NCI-H510A (cell line): ENCODE measurements at places on chromosomes 6 and 20.

DNA sequence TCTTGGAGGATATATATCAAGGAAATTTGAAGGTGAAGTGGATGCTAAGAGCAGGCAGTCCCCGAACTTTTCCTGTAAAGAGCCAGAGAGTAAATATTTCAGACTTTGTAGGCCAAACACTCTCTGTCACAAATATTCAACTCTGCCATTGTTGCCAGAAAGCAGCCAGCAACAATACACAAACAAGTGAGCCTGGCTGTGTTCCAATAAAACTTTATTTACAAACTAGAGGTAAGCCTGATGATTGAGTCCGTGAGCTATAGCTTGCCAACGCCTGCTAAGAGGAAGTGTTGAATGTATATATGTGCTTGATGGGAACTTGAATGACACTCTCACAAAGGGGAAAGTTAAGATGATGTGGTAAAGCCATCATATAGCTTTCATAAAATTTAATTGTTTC, 166.0 kb upstream of the PLN start:
- no peak for DNase-seq

- DNase-seq = no peak
Measured at GRCh38 chr6:2101213-2101612, 144.2 kb downstream of the GMDS start.

DNA sequence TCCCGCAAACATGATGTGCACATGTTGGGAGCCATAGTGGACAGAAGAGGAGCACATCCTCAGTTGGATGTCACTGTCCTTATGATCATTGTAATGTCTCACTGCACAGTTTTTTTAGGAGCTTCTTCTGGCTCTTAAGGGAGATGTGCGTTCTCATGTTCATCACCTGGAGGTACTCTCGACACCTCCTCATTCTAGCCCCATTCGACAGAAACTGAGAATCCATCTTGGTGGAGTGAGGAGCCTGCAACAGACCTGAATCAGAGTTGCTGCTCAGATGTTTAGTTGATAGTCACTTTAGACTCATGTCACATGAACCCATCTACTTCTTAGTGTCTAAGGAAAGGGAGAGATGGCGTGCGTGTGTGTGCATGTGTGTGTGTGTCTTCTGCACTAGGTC, 2.3 kb upstream of the BMP6 start:
- no peak for DNase-seq

DNA sequence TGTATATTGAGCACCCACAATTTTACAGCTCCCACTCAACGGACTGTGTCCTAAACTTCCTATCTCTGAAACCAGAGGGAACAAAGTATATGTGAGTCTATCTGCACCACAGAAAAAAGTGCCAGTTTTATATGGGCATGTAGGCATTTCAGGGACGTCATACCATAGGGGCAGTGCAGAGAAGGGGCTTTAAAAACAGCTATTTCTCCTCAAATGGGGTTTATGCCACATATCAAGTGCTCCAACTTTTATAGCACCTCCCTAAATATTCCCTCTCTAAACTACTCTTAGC, 28.9 kb upstream of the ASF1A start:
- no peak for DNase-seq

DNA sequence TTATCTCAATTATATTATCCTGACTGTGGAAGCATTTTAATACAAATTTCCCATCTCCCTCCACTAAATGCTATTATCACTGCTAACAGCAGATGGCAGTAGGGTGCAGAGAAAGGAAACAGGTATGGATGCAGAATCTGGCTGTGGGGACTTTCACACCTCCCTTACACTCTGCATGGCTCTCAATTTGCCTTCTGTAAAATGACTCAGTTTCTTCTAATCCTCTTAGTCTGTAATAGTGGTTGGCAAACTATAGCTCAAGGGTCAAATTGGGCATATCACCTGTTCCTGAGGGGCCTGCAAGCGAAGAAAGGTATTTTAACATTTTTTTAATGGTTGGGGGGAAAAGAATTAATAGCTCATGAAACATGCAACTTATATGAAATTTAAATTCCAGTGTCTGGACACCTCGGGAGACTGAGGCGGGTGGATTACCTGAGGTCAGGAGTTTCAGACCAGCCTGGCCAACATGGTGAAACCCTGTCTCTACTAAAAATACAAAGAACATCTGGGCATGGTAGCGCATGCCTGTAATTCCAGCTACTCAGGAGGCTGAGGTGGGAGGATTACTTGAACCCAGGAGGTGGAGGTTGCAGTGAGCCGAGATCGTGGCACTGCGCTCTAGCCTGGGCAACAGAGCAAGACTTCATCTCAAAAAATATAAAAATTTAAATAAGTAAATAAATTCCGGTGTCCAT, 83.5 kb downstream of the ZMYND8 start:
- DNase-seq = peak; percentile 33

DNA sequence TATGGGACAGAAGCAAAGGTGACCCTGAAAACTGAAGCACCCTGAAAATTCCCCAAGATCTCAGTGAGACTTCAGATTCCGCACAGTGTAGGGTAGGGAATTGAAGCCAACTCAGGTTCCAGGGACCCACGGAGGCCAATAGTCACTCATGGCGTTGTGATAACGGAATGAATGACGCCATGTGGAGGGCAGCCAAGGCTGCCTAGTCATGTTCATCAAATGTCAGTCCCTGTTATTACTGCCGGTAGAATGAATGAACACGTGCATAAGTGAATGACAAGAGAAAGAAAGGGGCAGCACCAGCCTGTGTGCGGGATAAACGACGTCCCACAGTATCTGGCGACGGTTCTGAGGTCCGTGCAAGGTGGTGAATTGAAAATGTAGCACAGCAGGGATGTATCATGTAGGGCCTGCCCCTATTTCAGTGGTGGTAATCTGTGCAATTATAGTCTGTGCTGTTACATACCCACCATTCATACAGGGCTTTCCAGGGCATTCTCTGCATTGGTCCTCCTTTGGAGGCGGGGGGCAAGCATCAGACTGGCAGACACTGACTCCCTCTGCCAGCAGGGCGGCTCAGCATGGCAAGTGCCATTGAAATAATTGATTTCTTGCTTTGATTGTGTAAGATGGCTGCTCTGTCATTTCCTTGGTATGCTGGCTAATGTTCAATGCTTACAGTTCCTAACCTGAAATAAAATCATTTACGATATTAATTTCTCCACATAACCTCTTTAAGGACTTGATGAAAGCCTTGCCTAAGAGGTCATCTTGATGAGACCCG, 386.9 kb downstream of the CDH4 start:
- no peak for DNase-seq

- DNase-seq = no peak
Measured at GRCh38 chr6:46772762-46773161, 20.4 kb upstream of the MEP1A start.

DNA sequence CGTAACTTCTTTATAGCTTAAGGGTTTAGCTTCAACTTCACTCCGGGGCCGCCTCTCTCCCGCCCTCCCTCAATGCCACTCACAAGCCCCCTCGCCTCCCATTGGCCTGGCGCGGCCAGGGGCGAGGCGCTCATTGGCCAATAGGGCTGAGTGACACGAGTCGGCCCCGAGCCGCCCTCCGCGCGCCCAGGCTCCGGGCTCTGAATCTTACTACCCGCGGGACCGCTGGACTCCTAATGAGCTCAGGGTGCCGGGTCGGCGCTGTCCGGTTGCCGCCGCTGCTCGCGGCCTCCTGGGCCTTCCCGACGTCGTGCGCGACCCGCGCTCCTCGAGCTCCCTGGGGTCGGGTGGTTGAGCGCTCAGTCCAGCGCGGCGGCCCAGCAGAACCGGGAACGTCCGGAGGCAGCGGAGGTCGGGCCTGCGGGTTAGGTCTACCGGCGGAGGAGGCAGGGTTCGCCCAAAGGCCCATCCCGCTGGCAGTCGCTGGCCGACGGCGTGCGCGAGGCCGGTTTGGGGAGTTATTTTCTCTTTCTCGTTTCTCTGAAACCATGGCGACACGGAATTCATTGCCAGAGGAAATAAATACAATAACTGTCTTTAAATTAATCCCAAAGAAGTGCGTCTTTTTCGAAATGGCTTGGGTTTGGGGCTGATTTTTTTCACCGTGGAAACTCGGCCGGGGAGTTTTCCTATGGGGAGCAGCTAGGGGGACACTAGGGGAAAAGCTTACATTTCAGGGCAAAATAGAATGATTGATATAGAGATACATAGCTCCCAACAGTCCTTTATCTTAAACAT, at the start of gene SIM1:
TSS of gene SIM1 (minus strand) at position 19 of the 798 bp plus-strand sequence. CDS start 1,453 bp downstream, outside the sequence.
- DNase-seq = no peak

GRCh38 chr6:11810039-11810541, 31.5 kb upstream of the ADTRP start:
- DNase-seq = no peak

GRCh38 chr6:30067460-30068139, 602 bp downstream of the PPP1R11 start:
- DNase-seq = no peak

GRCh38 chr20:32296412-32296811, 19.0 kb downstream of the KIF3B start:
- DNase-seq = no peak

DNA sequence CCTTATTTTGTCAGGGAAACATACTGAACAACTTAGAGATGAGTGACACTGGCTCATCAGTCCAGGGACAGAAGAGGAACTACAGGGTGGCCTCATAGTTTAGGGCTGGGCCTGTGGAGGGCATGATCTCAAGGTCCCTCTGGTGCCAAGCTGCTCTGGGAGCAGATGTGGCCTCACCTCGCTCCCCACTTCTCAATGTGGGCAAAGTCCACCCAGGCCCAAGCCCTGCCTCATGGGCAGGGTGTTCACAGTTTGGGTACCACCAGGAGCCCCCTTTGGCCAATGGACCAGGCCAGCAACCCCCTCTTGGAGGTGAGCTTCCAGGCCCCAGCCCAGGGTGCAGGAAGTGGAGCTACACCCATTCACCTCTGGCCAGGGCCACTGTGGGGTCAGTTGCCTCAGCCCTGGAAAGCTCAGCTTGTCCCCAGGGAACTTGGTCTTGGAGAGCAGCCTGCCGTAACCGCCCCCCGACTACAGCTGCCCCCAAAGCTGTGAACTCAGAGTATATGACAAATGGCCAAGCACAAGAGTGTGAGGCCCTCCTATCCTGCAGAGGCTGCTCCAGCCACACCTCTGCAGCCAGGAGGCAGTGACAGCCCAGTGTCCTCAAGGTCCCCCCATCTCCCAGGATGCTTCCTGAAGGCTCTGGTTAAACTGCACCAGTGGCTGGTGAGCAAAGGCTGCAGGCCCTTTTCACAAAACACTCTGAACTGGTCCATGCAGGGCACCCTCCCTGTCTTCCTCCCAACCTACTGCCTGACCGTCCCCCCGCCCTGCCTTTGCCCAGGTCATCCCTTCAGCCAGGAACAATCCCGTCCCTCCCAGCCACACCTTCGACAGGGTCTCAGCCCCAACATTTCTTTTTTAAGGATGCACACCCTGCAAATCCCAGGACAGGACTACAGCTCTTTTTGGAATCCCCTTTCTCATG, 3.6 kb downstream of the ADISSP start:
- DNase-seq = no peak

- no peak for DNase-seq
Measured at GRCh38 chr20:8127553-8128255, 4.4 kb upstream of the PLCB1 start.

GRCh38 chr6:10800810-10801209, 37.5 kb downstream of the MAK start:
- DNase-seq = no peak
